ENCODE measurements at places on chromosomes 12 and 14. TPM values are rescaled to one million over a fixed set of nuclear protein-coding genes. Genes with fewer than 3 reads are reported as not detected.
A peak's percentile ranks its signal among the peaks of the same experiment; 100 is the strongest.

DNA sequence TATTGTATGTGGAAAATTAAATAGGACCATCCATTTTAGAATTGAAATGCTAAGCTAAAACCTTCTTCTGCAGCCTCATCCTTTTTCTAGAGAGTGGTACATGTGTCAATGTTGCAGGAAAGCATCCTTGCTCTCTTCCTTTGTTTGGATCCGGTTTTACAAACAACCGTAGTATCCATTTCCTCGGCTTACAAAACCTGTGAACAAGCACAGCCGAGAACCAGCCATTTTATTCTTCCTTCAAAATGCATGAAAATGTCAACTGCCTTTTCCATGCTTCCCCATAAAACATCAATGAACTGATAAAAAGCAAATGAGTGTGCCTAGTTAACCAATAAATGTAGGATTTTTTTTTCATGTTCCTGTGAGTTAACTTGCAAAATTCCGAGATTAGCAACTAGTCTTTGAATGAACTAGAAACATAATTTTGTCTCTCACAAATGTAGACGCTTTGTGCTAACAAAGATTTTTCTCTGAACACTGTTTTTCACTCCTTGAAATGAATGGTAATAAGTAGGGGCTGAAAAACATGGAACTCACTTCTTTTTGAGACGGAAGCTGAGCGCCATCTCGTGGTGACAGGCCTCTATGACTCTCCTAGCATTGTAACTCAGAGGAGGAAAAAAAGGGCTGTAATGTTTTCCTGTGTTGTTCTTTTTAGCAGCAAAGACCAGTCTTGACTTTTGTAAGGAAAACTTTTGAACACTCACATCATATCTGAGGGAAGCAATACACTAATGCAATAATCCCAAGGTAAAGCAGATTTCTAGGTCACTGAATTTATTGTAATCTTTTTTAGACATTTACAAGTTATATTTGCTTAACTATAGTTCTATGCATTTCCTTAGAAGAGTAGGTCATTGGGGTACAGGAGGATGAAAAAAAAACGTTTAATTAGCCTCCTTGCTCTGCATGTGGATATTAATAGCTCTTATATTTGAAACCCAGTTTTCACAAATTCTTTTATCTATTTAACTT, 157.4 kb upstream of the FOXG1 start:
- no peaks in the 10 kb centered on the region for H3K36me3 ChIP-seq
- H3K4me1 ChIP-seq = no peaks in the 10 kb centered on the region

DNA sequence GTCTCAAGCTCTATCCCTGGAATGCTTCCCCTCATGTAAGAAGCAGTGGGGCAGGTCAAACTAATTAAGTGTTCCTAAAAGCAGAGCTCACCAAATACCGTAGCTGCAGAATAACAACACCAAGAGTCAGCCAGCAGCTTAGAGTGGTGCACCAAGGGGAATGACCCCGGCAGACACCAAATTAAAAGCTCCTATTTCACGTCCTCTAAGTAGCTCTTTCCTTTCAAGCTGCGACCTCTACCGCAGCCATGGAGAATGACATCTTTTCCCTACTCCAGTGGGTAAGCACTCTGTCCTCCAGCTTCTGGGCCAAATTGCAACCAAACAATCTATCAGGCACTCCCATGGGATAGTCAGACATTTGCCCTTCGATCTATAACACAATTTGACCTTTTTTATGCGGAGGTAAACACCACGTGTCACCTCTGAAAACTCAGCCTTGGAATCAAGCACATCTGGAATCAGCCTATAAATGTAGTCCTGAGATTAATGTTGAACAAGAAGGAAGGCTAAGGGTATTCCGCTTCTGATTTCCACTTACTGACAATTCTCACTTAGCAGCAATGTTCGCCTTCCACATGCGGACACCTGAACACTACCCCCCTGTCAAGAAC, 67.6 kb upstream of the CDKN3 start:
- H3K27ac ChIP-seq = no peak overlapping the region
- no peaks in the 10 kb centered on the region for H3K36me3 ChIP-seq
- peaks cover 57% of the 10 kb centered on the region for H3K27me3 ChIP-seq

DNA sequence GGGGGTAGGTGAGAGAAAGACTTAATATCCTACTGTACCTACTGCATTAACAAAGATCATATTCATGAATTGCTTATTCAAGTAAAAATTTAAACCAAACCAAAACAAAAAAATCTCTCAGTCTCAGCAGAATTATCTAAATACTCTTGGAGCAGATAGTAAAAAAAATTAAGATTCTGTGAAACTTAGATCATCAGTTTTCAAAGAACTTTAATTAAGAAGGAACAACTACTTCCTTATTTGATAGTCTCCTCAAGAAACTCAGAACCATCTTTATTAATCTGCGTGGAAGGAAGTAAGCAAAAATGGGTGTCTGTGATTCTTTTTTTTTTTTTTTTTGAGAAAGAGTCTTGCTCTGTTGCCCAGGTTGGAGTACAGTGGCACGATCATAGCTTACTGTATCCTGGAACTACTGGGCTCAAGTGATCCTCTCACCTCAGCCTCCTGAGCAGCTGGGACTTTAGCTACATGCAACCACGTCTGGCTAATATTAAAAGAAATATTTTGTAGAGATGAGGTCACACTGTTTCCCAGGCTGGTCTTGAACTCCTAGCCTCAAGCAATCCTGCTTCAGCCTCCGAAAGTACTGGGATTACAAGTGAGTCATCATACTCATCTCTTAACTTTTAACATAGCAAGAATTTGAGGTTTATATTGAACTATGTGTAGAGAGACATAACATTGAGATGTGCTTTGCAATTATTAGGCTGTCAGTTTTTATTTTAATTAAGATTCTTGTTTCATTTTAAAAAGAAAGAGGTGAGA, 37.4 kb downstream of the GAS2L3 start:
- no peaks in the 10 kb centered on the region for H3K4me1 ChIP-seq
- H3K27me3 ChIP-seq = no peaks in the 10 kb centered on the region
- no peak overlapping the region for H3K4me3 ChIP-seq
- no peaks in the 10 kb centered on the region for H3K36me3 ChIP-seq
- no peak for DNase-seq

DNA sequence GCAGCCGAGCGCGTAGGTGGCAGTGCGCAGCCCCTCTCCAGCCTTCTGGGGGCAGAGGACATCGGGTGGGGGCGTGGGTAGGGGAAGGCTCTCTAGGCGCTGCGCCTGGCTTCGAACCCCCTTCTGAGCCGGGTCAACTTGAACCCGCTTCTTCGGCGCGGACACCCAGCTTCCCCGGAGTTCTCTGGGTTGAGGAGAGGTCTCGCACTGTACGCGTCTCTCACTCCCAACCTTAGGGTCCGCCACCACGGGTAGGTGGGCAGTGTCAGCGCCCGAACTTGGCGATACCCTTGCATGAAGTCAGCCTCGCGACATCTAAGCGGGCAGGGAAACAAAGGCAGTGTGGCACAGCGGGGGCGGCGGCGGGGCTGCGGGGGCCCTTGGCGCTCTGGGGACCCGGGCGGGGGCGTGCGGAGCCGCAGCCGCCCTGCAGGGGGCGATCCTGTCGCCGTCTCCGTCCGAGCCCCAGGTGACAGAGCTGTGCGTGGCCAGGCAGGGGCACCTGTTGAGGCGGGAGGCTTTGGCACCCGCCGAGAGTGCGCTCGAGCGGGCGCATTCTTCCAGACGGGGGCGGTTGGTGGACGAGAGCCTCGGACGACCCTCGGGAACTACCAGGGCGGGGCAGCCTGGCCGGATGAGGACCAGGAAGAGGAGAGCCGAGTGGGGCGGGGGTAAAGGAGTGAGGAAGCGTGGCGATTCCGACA, 1.1 kb downstream of the GALNT16 start:
- no peaks in the 10 kb centered on the region for H3K36me3 ChIP-seq
- H3K27me3 ChIP-seq = peaks cover 50% of the 10 kb centered on the region
- peak overlapping the region; percentile 90 for H3K4me3 ChIP-seq
- H3K27ac ChIP-seq = no peak overlapping the region
- peaks cover 7% of the 10 kb centered on the region for H3K4me1 ChIP-seq

- no peaks in the 10 kb centered on the region for H3K27me3 ChIP-seq
- peak; percentile 67 for DNase-seq
- H3K27ac ChIP-seq = peak overlapping the region; percentile 88
- H3K4me3 ChIP-seq = peak overlapping the region; percentile 84
- H3K4me1 ChIP-seq = peaks cover 88% of the 10 kb centered on the region
These were observed 50.1 kb downstream of the CCDC88C start for GRCh38 chr14:91367173-91368171.

The AJUBA gene
- total RNA-seq = 2.2 TPM

The RD3L gene
- total RNA-seq = not detected

Data from activated T-cell treated with anti-CD3 and anti-CD28 coated beads, Interleukin-2, amount 50 U/mL, for 72 hours (primary cell).